ENCODE measurements at places on chromosomes 4 and X.
A peak's percentile ranks its signal among the peaks of the same experiment; 100 is the strongest.

DNA sequence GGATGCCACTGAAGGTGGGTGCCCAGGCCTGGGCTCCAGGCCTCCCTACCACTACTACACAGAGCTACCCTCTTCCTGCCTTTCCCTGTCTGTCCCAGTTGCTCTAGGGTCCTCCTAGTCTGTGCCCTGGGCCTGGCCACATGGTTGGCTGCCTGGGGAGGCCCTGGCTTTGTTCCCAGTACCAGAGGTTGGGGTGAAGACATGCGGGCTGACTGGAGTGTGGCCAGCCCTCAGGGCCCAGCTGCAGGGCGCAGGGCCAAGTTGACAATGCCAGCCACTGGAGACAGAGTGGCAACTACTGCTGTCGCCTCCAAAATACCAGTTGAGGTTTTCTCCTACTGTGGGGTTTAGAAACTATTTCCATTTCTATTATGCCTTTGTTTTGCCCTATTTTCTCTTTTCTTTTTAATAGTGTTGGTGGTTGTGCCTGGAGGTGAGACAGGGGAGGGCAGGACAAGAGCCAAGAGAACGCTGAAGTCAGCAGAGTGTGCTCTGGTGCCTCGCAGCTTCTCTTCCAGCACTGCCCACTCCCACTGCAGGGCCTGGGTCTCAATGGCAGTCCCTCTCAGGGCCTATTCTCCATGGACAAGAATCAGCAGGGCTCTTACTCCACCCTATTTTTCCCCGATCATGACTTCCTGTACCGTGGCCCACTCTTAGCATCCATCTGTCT, 32.2 kb upstream of the XPNPEP2 start:
- DNase-seq, result no peak

DNA sequence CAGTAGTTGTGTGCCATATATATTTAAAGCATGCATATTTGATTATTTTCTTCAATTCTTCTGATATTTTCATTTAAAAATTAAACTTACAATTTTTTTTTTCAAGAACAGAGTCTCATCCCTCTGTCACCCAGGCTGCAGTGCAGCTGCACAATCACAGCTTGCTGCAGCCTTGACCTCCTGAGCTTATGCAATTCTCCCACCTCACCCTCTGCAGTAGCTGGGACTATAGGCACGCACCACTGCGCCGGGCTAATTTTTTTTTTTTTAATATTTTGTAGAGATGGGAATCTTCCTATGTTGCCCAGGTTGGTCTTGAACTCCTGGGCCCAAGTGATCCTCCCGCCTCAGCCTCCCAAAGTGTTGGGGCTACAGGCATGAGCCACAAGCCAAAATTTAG, 5.8 kb upstream of the DCLK2 start:
- no peak for DNase-seq

- peak; percentile 55 for DNase-seq
These were observed 181.1 kb downstream of the LARP7 start for GRCh38 chr4:112817933-112818593.

- DNase-seq, result no peak
These were observed 142.7 kb downstream of the NPNT start for GRCh38 chr4:106038012-106038411.

DNA sequence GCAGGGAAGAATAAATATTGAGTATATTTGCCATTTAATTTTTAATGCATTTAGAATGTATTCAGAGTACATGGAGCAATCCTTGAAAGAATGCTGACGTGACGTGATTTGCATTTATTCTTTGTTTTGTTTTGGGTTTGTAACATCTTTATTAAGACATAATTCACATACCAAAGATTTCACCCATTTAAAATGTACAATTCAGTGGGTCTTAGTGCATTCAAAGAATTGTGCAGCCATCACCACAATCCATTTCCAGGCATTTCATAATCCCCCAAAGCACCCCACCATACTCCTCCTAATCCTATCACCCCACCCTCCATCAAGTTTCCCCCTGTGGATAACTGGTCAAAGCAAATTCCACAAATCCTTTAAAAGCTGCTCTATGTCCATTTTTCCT, 87.4 kb downstream of the FAM9B start:
- no peak for DNase-seq

- DNase-seq, result peak; percentile 82
These were observed 33.0 kb downstream of the HCCS start for GRCh38 chrX:11143931-11144678.

DNA sequence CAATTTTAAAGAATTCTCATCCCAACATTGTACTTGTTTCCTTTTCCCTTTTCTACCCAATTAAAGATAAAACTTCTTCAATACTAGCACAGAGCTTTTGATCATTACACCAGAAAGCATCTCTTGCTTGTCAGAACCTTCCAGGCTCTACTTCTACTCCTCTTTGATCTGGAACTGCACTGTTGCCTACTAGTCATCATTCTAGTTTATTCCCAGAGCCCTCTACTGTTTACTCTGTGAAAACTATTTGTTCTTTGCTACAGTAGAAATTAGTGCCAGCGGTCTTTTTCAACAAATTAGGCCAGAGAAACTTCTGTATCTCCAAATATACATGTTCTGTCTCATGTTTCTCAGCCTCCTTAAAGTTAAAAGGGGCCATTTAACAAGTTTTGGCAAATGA, 46.8 kb upstream of the TMPRSS11F start:
- DNase-seq, result no peak

DNA sequence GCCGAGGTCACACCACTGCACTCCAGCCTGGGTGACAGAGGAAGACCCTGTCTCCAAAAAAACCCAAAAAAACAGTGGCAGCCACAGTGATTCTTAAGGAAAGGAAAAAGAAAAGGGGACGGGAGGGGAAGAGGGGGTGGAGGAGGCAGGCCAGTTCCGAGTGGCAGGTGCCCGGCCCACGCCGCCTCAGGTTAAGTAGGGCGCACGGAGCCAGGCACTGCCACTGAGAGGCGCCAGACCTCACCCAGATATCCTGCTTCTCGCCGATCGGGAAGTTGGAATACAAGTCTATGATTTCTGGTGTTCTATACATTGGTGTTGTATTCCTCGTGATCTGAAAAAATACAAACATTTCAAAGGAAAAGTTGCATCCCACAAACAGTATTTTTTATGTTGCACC, 35.9 kb downstream of the GAK start:
- DNase-seq, result no peak

- no peak for DNase-seq
These were observed 1418.6 kb downstream of the STIM2 start for GRCh38 chr4:28279249-28279648.

DNA sequence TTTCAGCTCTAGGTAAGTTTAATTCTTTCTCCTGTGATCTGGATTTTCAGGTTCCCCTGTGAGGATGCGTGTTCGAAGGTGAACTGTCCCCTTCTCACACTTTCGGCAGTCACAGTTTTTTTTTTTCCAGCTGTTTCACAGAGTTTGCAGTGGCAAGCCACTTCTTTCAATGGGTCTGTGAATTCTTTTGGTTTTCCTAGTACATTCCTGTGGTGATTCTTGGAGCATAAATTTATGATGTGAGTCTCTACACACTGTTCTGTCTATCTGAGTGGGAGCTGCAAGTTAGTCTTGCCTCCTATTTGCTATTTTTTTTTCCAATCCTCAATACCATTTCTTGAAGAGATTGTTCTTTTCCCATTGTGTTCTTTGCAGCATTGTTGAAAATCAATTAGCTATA, 595.5 kb downstream of the RAPGEF2 start:
- DNase-seq, result no peak

- DNase-seq, result peak; percentile 54
These were observed 429 bp downstream of the NOCT start for GRCh38 chr4:139015948-139016471.

DNA sequence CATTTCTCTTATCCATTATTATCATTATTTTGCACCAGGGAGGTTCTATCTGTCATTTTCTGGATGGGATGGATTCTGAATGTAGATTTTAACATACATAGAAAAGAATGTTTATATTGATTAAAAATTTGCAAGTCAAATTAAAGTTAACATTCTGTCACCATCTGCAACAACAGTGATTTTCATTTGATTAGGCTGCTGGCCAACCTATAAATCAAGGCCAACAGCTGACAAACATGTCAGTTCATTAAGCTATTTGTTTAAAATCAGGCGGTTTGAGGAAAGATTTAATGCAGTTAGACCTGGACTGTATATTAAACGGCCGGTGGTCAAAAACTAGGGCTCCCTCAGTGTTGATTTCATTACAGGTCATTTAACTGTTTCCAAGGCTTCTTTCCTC, 109.5 kb upstream of the CBR4 start:
- DNase-seq, result no peak

DNA sequence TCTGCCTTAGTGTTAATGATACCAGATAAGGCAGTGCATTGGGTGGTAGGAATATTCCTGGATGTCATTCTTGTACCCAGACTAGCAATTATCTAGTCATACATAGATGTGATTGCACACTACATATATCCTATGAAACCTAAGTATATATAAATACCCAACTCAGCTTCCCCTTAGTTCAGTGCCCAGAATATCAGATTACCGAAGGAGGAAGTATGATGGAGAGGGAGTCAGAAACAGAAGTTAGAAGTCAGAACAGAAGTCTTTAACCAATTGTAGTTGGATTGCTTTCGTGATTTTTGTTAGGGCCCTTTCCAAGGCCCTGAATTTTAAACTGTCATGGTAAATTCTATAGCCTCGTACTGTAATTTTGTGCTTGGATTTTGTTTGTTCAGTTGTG, 42.9 kb downstream of the MOB1B start:
- DNase-seq, result no peak

GRCh38 chrX:34563804-34564203, 93.3 kb downstream of the TMEM47 start:
- no peak for DNase-seq

- no peak for DNase-seq
These were observed 36.8 kb upstream of the REST start for GRCh38 chr4:56870946-56871345.

- no peak for DNase-seq
These were observed 501.0 kb downstream of the IDS start for GRCh38 chrX:149003863-149004660.

DNA sequence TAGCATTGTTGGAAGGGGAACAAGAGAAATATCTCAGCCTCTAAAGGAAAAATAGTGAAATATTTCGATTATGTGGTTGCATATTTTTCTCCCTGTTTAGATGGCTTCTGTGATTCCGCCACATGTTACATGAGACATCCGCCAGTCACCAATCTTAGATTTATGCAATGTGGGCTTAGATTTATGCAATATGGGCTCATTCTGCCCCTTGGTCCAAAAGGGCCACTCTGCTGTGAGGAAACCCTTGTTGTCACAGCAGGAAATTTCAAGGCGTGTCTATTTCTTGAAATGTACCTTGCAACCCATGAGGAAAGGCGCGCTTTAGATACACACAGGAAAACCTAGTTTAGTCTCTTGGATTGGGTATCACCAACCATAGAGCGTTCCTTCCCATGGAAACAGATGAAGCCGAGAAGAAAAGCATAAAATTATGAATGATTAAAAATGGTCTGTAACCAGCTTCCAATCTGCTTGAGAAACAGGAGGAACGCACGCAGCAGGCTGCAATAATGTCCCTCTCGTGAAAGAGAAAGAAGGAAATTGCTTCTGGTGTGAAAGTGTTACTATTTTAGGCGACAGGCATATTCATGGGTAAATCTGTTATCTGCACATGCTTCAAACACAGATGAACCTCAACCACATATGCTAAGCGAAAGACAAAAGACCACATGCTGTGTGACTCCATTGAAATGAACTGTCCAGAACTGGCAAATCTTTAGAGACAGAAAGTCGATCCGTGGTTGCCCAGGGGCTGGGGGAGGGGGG, 3.7 kb downstream of the RS1 start:
- DNase-seq, result peak; percentile 30

DNA sequence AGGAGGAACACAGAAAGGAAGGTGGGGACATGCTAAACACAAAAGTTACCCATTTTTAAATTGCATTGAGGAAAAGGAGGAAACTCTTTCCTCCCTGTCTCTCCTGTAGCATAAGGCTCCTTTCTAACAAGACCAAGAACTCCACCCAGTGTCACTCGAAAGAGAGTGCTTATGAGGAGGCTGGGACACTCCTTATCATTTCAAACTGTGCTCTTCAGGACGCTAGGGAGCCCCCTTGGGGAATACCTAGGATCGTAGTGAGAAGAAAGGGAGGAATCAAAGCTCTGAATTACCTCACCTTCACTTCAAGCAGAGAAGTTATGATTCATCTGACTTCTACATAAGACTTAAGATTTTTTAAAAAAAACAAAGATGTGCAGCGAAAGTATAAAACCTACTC, 65.5 kb downstream of the F9 start:
- peak; percentile 6 for DNase-seq

DNA sequence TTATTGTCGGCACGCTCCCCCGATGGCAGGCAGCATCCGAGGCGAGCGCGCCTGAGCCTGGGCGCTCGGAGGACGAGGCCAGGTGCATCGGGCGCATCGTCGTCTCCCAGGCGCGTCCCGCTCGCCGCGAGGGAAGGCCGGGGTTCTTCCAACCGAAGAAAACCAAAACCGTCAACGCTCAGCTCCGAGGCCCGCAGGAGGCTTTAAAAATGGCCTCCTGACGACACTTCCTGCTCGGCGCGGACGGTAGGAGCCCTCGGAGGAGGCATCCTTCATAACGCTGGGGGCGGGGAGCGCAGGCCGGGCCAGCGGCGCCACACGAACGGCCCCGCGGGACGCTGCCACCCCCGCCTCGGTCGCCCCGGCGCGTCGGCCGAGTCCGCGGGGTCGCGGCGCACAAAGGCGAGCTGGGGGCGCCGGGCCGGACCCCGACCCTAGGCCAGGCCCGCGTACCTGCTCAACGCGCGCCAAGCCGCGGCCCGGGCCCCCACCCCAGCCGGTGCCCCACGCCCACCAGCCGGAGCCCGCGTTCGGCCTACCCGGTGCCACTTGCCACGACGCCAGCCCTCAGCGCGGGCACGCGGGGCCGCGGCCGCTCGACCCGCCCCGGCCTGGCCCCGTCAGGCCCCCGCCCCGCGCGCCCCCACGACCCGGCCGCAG, 501 bp downstream of the ZNF518B start:
- DNase-seq, result no peak

- no peak for DNase-seq
These were observed 20.5 kb downstream of the UGT2B7 start for GRCh38 chr4:69116645-69117321.

DNA sequence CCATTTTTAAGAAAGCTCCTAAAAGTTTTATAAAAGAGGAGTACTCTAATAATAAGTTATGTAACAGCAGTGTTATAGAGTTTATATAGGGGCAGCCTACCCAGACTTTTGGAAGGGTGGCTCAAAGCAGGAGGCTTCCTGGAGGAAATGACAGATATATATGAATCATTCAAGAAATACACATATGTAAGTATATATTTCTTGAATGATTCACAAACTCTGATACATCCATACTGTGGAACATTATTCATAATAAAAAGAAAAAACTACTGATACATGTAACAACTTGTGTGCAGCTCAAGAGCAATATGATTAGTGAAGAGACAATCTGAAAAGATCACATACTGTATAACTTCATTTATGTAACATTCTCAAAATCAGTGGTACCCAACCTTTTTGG, 166.2 kb downstream of the WDFY3 start:
- DNase-seq, result no peak

- DNase-seq, result no peak
These were observed 75.9 kb downstream of the C4orf51 start for GRCh38 chr4:145755802-145756201.

DNA sequence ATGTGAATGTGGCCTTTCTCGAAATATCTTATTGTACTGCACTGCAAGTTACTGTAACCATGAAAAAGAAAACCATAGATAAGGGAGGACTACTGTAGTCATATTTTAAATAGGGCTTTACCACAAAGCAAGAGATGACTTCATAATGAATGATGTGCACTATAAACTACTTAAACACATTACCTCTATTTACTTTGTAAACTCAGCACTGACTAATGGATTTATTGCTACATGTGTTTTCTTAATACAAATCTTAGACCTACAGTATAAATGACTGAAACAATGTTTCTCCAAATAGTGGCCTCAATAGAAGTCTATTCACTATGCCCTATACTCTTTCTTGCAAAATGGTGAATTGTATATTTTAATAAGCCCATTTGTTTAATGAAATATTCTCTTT, 61.1 kb downstream of the HDX start:
- DNase-seq, result no peak

All from HAP-1 (cell line).